Stimulated activated CD8-positive, alpha-beta memory T cell treated with anti-CD3 and anti-CD28 coated beads, Interleukin-2, amount 100 ng/mL, for 48 hours (primary cell): ENCODE measurements at places on chromosomes 7 and 10.

GRCh38 chr7:107012691-107013090 lies 31.8 kb upstream of the PRKAR2B start:
- DNase-seq: no peak

- no peak for DNase-seq
These were observed 14.8 kb downstream of the NACAD start for GRCh38 chr7:45073786-45074527.

GRCh38 chr7:1009747-1010146 lies 26.8 kb downstream of the CYP2W1 start:
- DNase-seq: no peak

- DNase-seq: no peak
These were observed 32.1 kb downstream of the NRF1 start for GRCh38 chr7:129643550-129644170.

GRCh38 chr10:20993389-20993788 lies 96.3 kb upstream of the NEBL start:
- no peak for DNase-seq

- no peak for DNase-seq
These were observed 48.2 kb upstream of the CREB5 start for GRCh38 chr7:28364082-28364481.
